Brain microvascular endothelial cell (primary cell): ENCODE measurements at places on chromosomes 2 and 18.

DNA sequence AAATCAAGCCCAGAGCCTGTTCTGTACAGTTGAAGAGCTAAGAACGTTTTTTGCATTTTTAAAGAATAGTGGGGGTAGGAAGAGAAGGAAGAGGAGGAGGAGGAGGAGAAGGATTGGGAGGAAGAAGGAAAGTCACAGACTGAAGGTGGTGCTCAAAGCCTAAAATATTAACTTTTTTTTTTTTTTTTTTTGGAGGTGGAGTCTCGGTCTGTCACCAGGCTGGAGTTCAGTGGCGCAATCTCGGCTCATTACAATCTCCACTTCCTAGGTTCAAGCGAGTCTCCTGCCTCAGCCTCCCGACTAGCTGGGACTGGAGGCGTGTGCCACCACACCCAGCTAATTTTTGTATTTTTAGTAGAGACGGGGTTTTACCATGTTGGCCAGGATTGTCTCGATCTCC, 18.3 kb upstream of the KLHL29 start:
- no peak for DNase-seq

DNA sequence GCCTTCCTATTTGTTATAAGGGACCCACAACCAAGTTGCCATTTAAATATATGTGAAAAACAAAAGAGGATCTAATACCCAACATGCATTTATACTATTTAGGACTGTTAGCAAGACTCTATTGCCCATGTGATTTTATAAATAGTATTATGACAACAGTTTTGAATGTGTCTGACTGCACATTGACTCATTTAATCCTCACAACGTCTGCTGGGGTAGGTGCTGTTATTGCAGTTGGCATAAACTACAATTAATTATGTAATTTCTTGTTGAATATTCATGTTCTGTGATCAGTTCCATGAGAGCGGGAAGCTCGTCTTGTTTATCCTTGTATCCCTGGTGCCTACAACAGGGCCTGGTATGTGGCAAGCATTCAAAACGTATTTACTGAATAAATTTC, 53.7 kb downstream of the SH2D6 start:
- no peak for DNase-seq

- no peak for DNase-seq
Measured at GRCh38 chr2:56185582-56186046, 1.8 kb downstream of the CCDC85A start.

DNA sequence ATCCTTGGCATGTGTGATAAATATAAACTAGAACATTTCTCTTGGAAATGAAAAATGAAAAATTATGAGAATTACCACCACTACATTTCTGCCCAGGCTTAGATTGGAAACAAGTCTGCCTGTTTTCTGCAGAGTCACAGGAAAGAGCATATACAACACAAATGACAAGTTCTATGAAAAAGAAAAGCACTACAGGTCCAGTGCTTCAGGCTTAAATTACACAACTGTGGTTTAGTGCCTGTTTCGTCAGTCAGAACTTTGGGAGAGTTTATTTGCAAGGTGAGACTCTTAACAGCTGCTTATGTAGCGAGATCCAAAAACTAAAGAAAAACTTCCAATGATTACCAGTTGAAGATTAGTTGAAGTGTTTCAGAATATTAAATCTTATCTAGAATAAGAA, 68.9 kb downstream of the RTN4 start:
- no peak for DNase-seq

DNA sequence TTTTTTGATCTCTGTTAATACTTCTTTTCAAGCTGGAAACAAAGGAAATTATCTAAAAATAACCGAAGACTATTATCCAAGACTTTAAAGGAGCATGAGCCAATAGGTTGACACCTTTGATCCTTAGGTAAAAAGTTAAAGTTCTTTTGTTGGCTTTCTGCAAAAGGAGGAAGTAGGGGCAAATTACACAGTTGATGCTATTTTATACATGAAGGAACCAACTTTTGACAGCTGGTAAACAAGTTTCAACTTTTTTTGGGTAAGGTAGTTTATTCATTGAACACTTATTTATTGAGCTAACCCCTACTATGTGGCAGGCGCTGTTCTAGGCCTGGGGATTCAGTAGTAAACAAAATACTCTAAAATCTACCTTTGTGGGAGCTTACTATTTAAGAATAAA, 66.6 kb upstream of the ZEB2 start:
- no peak for DNase-seq

DNA sequence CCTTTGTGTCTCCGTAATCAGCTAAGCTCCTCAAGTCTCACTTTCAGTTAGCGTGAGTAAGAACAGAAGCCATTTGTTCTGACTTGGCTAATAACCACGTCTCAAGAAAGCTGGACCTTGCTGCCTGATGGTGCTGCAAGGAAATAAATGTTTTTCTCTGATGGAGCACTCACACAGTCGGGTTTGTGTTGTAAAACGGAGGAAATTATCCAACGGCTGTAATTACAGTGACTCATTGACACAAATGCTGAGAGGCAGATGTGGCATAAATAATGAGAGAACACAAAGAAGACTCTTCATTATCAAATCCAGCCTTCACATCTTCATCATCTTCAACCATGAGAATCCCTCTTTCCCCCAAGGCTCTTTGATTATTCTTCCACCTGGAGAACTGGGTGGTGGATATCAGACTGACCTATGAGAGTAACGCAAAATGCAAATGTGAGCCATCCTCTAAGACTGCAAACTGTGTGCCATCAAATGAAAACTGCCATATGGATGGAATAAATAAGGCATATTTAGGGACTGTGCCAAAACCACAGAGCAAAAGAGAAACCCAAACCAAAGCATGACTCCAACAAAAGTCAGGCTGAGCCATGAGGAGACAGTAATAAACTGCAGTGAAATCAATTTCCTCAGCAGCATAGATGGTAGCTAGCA, 252.6 kb downstream of the RND3 start:
- peak; percentile 38 for DNase-seq

- peak; percentile 12 for DNase-seq
Measured at GRCh38 chr2:11073251-11073650, 82.0 kb upstream of the SLC66A3 start.

- no peak for DNase-seq
Measured at GRCh38 chr2:159904959-159905305, 106.9 kb upstream of the CD302 start.

DNA sequence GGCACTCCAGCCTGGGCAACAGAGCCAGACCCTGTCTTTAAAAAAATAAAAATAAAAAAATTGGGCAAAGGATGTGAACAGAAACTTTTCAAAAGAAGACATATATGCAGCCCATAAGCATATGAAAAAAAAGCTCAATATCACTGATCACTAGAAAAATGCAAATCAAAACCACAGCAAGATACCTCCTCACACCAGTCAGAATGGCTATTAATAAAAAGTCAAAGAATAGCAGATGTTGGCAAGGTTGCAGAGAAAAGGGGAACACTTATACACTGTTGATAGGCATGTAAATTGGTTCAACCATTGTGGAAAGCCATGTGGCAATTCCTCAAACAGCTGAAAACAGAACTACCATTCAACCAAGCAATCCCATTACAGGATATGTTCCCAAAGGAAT, 204.1 kb upstream of the SRD5A2 start:
- no peak for DNase-seq

DNA sequence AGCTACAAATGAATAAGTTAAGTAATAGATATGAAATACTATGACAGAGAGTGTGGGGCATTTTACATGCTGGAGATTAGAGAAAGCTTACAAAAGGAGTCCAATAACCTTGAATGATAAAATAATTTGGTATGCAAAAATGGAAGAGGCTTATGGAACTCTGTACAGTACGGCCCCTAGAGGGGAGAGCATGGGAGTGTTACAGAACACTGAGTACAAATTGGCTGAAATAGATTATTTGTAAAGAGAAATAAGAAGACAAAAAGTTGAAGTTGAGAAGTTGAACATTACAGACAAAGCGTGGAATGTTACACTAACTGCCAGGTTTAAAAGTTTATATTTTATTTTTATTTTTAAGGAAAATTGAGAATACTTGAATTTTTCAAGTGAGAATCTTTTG, 192.1 kb upstream of the DOK6 start:
- DNase-seq: no peak

DNA sequence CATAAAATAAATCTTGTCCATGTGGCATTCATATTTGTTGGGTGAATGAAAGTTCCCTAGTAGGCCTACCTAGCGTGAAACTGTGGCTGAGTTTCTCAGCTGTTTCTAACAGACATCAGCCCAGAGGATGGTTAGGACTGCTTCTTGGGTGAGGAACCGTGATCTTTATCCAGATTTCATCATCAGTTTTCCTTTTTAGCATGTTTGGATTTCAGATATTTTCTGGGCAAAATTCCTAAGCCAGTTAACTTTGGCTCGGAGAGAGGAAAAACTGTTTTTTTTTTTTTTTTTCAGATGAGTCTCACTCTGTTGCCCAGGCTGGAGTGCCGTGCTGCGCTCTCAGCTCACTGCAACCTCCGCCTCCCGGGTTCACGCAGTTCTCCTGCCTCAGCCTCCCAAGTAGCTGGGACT, 53.5 kb downstream of the DGKD start:
- no peak for DNase-seq

- DNase-seq: no peak
Measured at GRCh38 chr18:22709288-22710060, 223.7 kb upstream of the RBBP8 start.

DNA sequence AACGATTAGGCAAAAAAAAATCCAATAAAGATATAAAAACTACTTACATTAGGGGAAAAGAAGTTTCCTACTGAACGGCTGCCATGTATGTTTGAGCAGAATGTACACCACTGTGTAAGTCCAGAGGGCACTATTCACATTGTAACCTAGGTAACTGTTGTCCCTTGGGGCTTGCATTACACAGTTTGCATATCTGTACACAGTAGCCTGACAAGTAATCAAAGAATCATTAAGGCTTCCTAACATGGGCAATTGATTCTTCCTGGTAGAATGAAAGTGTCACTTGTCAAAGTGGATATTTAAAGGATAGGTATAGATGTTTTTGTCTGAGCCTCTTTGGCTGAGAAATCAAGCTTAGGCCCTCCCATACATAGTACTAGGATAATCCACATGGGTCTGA, 39.1 kb downstream of the PLEK start:
- DNase-seq: no peak

- no peak for DNase-seq
Measured at GRCh38 chr2:150689590-150689989, 202.1 kb upstream of the RND3 start.

DNA sequence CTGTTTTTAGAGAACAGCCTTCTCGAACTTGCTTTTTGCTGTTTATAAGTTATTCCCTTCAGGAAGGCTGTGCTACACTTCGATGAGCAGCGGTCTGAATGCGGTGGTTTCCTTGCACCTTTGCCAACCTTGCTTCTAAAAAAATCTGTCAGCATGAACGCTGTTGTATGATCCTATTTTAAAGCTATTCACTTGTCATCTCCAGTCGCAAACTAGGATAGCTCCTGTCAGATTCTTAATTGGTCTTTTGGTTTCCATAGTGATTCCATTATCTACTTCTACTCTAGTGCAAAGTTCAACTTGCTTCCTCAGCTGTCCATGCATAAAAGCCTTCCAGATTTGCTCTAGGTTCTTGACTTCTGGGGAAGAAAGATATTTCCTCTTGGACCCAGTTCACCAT, 76.3 kb upstream of the GALNT3 start:
- no peak for DNase-seq

- peak; percentile 32 for DNase-seq
Measured at GRCh38 chr2:10188211-10188610, 65.7 kb downstream of the RRM2 start.

- peak; percentile 60 for DNase-seq
Measured at GRCh38 chr2:146481629-146482028, 1363.2 kb upstream of the ACVR2A start.

DNA sequence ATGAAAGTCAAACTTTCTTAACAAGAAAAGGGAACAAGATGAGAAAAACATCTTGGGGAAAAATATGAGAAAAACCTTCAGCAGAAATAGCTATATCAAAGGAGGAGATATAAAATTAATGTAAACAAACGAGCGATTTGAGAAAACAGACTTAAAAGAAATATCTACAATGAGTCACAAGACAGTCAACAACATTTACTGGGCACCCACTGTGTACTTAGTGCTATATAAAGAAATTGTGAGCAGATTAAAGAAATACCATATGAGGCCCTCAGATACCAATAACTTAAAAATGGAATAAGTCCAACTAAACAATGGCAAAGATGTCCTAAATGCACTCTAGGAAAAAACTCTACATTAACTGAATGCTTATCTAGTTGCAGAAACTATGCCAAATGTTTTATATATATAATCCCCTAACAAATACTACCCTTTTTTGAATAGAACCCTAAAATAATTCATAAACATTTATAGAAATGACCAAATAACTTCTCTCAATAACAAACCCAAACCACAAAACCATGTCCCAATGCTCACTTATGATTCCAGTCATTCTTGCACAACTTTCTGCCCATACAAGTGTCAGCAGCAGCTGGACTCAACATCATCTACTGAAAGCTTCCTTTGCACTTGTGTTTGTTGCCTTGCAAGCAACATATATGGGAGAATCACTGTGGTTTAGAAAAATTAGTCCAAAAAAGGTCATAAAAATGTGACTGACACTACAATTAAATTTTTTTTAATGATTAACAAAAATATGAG, 83.5 kb downstream of the COBLL1 start:
- peak; percentile 57 for DNase-seq

DNA sequence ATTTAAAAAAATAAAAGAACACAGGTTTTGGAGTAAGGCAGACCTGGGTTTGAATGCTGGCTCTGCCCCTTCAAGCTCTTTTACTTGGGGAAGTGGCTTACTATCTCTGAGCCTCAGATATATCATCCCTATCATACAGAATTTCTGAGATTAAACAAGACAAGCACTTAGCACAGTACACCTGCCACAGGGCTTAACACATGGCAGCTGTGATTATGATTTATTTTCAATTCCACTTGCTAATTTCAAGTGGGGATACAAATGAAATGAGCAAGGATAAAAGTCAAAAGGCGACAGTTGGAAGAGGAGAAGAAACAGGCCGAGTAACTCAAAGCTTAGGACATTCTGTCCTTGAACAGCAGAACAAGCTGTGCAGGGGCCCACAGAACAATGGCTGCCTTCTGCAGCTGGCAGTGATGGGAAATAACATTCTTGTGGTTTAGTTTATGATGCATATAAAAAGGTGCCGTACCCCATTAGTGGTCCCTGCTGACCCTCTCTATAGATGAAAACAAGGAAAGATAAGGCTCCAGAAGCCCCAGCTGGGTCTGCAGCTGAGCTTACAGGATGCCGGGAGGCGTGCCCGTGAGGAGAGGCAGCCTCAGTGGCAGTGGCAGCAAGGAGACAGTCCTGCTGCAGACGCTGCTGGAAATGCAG, 45.3 kb downstream of the KIF3C start:
- no peak for DNase-seq

DNA sequence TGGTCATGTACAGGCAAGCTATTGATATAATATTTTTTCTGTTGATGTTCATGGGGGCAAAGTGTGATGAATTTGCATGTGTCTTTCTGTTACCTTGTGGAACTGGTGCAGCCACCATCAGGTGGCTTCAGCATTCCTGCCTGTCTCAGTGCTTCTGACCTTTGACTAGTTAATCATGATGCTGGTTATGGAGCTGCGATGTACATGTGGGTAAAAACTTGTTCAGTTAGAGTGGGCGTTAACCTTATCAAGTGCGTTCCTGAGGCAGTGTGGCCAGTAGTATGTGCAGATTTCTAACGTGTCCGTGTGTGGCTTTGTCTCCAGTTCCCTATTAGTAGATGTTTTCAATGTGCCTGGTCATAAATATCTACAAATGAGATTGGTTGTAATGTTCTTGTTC, 127.4 kb upstream of the ZSWIM2 start:
- DNase-seq: no peak

GRCh38 chr2:165957030-165957675, 3.6 kb upstream of the TTC21B start:
- no peak for DNase-seq

GRCh38 chr2:74079522-74080341, 68.0 kb downstream of the BOLA3 start:
- DNase-seq: no peak

GRCh38 chr2:143068509-143068908, 60.7 kb upstream of the ARHGAP15 start:
- DNase-seq: no peak
